ENCODE measurements at places on chromosomes 3 and 15. TPM values are rescaled to one million over a fixed set of nuclear protein-coding genes. Genes with fewer than 3 reads are reported as not detected.

DNA sequence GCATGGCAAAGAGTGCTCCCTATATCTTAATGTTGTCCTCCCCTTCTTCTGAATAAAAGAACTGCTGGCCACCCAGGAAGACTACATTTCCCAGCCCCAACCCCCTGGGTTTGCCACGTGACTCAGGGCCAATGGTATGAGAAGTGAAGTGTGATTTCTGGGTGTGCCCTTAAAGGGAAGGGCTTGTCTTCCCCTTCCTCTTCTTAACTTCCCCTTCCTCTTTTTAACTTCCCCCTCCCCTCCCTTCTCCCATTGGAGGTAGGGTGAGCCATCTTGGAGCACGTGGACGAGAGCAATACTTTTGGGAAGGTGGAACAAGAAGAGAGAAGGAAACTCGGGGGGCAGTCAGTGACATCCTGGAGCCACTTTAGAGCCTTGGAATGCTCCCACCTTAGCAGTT lies 6.8 kb upstream of the KBTBD12 start:
- DNase-seq, result no peak

DNA sequence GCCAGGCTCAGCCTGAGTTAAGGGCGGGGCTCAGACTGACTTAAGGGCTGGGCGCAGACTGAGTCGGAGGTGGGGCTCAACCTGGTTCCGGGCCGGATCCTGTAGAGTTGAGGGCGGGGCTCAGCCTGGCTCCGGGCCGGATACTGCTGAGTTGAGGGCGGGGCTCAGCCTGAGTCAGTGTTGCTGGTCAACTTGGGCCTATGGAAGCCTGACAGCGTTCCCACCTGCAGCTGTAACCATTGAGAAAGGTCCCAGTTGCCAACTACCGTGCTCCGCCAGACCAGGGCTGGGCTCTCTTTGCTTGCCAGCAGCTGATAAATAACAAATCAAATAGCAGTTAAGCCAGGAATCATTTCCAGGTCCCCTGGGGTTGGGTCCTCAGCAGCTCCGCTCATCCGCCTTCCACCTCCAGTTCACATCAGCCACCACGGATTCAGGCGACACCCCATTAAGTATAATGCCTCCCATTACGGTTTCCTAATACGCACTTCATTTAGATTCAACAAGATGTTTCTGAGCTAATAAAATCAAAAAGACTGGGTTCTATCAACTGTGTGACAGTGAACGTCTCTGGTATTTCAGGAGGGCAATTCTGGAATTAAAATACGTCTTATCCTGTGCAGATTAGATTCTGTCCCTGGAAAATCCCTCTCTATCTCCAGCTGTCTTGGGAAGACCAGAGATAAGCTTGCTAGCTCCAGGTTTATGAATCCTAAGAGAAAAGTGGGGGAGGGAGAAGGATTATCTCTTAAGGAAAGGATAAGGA lies 7.3 kb downstream of the GRIP2 start:
- DNase-seq, result no peak

DNA sequence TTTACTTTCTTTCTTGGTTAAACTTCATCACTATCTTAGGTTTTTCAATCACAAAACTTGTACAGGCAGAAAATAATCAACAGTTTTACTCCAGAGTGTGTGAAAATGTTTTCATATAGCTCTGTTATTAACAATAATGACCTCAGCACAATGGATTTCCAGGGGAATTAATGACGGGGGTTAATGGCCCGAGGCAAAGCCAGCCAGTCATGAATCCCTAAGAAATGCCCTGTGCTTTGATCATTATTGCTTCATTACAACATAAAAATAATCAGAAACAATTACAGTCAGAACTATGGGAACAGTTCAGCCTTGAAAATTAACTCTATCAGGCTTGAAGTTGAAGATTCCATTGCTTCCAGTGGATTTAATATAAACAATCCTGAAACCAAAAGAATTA lies 875.4 kb downstream of the ROBO2 start:
- DNase-seq, result no peak

- no peak for DNase-seq
Observed at GRCh38 chr3:190266913-190267290, 55.3 kb downstream of the CLDN1 start.

DNA sequence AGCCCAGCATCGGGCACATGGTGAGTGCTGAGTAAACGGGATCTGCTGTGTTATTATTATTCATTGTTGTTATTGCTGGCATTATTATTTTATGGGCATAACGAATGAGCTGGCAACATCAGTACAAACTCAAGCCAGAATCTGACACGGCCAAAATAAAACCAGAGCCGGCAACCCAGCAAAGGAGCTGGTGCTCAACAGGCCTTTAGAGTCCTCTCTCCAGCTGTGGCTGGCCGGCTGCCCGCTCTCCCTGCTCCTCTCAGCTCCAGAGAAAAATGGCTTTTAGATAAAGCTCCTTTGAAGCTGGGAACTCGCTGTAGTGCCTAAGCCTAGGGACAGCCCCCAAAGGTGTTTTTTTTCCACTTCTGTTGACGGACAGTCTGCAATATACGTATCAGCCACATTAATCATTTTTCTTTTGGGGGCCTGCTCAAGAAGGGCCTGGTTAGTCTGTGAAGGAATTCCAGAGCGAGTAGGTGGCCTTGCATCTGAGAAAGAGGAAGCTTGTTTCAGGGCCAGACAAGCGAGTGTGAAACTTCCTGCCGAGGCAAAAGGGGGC lies 193.9 kb upstream of the UBE2E1 start:
- no peak for DNase-seq

GRCh38 chr3:115092220-115092791 lies 54.8 kb downstream of the ZBTB20 start:
- no peak for DNase-seq

DNA sequence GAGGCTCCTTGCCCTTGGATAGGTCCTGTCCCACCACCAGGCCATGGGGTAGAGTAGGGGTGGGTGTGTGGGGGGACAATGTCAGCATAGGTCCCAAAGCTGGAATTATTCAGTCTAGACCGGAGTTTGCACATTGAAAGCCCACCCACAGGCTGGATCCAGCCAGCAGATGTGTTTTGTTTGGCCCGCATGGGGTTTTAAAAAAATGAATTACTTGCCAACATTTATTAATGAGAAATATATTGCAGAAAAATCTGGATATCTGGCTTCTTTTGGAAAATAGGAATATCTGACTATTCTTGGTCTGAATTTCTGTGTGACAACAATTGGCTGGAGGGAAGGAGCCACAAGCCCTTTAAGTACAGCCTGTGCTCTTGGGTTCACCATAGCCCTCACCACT lies 17.3 kb upstream of the LRIG1 start:
- DNase-seq, result no peak

Gene MINAR1
- 0.45 TPM for total RNA-seq

Measured in mesenteric fat pad (tissue), 1 donor.